Esophagus muscularis mucosa (tissue), 4 donors: ENCODE measurements at places on chromosomes 11 and 22. TPM values are rescaled to one million over a fixed set of nuclear protein-coding genes. Genes with fewer than 3 reads are reported as not detected.

DNA sequence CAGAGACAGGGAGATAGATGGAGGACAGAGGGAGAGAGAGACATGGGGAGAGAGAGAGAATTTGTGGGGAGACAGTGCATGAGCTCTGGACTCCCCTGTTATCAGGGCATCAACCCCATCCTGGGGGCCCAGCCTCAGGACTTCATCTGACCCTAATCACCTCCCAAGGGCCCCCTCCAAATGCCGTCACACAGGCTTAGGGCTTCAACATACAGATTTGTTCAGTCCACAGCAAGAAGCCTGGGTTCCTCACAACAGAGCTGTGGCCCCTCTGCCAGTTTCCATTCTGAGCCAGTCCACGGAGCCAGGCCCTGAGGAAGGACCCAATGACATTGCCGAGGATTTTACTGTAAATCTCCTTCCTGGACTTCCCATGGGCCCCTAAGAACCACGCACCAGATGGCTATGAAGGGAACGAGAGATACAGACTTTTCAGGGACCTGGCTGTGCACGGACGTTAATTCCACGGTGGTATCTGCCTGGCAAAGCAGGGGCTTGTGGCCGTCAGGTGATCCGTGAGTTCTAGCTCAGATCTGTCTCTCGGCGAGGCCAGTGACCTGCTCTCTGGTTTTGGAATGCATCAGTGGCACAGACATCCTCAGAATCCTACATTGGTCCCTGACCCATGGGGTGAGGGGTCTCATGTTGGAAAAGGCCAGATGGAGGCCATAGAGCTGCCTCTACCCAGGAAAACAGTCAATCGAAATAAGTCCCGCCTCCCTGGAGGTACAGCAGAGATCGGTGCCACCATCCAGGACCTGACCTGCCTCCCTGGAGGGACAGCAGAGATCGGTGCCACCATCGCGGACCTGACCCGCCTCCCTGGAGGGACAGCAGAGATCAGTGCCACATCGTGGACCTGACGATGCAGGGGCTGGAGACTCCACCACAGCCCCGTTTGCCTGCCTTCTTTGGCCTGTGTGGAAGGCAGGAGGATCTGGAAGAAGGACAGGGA is 8.7 kb upstream of the B4GALNT4 start:
- DNase-seq, result no peak

PKNOX2 gene
- 2.1 TPM for total RNA-seq

SLC22A9 gene
- not detected for total RNA-seq

CRYBB1 gene
- total RNA-seq, result 0.83 TPM

UPB1 gene
- total RNA-seq, result 0.83 TPM

POU2F3 gene
- not detected for total RNA-seq
